GM18507 (cell line): ENCODE measurements at places on chromosomes 3 and 15.

DNA sequence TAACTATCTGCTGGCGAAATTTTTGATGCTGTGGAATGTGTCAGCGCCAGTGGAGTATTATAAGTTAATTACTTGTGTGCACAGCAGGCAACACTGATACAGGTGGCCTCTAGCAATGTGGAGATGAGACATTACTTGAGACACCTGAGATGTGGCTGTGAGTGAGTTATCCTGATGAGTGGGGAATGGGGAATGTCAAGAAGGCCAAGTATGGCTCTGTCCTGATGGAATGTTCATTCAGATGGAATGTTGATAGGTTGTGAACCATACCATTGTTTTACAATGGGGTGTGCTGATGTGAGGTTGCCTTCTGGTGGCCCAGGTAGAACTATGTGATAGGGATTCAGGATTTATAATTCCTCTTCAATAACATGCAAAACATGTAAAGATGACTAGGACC, 404.8 kb downstream of the PTPRG start:
- DNase-seq, result no peak

DNA sequence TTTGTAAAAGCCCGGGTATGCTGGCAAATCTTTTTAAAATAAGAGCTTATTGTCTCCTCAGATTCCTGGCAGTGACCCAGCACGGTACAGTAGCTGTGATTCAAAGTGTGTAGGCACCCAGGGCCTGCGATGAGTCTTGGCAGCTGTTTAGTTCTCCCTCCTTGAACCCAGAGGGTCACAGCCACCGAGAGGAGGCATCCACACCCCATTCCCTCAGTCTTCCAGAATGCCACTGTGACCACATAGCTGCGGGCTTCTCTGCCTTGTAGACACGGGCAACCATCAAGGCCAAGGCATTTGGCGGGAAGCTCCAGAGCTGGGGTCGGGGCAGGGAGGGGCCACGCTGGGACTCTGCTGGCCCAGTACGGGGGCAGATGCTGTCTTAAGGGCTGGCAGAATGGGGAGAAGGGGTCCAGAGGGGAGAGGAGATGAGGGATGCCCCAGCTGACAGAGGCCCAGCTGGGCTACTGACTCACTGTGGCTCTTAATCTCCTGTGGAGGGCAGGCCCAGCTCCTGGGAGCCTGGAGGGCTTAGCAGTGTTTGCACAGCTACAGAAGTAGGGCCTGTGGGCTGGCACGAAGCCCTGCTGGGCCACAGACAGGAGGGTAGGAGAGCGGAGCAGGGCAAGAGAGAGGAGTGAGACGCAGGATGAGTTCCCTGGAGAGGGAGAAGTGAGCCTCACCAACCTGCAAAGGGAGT, 68.8 kb upstream of the DLG1 start:
- no peak for DNase-seq

GRCh38 chr3:17730318-17730967, 12.0 kb downstream of the TBC1D5 start:
- no peak for DNase-seq

DNA sequence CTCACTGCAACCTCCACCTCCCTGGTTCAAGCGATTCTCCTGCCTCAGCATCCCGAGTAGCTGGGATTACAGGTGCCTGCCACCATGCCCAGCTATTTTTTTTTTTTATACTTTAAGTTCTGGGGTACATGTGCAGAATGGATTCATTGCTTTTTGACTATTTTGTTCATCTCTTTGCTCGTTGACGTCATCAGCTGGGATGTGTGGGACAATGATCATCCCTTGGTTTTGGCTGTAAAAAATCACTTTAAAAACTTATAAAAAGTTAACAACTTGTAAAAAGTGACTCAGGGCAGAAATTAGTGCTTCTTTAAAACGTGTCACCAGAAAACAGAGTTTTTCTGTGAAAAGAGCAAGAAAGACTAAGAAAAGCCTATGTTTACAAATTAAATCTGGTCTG, 37.8 kb downstream of the IGSF10 start:
- no peak for DNase-seq

DNA sequence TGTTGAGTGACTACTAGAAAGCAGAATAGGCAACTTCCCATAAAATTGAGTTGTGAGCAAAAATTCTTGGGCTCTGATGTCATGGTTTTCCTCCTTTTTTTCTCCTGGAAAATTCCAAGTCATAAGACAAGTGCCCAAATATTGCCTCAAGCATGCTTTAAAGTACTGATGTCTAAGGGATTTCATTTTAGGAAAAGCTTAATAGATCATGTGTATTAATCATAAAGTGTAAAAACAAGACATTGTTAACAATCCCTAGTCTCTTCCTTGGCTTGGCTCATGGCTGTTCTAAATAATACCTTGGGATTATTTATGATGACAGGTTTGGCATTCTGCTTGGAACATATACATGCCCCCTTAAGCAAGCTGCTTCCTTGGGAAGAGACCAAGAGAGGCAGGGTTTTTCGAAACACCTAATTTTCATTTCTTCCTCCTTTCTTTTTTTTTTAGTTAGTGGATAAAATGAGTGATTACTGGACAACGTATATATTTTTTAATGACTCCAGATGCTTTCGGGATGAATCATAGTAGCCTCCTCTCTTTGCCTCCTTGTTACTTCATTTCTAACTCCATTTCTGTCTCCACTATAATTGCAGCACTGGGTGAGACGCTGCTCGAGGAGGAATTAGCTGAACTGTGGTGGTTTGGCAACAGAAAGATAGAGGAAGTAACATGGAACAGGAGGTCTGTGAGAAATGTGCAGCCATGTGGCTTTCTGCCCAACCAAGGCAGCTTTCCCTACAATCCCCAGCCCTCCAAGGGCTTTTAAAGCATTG, 104.9 kb downstream of the TPRG1 start:
- no peak for DNase-seq

GRCh38 chr3:183172051-183172639, 9.6 kb upstream of the LAMP3 start:
- DNase-seq, result no peak
